ENCODE measurements at places on chromosomes 2 and 18. TPM values are rescaled to one million over a fixed set of nuclear protein-coding genes. Genes with fewer than 3 reads are reported as not detected.

DNA sequence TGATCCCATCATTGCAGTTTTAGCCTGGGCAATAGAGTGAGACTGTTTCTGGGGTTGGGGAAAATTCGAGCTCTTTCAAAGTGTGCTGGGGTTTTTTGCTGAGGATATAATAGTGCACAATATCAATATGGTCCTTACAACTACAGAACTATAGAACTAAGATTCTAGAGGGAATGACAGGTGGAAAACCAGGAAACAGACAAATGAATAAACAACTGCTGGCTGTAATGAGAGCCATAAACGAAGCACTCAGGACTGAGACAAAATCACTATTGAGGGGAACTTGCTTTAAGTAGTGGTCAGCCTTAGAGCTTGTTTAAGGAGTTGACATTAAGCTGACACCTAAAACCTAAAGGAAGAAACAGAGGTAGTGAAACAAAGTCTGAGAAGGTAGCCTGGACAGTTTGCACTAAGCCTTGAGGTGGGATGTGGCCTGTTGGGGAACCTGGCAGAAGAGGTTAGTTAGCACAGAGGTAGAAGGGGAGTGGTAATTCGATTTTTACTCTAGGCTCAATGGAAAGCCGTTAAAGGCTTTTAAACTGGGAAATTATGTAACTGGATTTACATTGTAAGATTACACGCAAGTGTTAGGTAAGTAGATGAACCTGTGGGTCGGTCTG lies 33.8 kb downstream of the LCLAT1 start:
- DNase-seq = no peak

UGT1A3 gene
- not detected for total RNA-seq

GRCh38 chr2:165530-165929 lies 98.3 kb downstream of the SH3YL1 start:
- DNase-seq = no peak

HOXD10 gene
- not detected for total RNA-seq

DNA sequence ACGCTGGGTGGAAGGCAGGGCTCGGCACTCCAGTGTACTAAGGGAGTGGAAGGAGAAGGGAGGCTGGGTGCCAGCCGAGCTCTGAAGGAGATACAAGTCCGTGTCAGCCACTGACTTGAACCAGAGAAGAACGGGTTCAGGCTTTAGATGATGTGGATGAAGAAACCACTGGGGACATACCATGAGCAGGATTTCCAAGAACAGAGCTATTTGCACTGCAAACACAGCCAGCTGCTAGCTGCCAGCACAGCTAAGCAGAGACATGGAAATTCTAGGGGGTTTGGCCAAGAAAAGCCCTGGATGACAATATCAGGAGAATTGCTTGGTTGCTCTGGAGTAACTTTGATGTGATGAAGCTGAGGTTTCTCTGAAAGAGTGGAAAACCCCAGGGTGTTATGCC lies 5.2 kb downstream of the CD207 start:
- DNase-seq = no peak

Measured in cerebellum (tissue), 4 donors.